Esophagus squamous epithelium (tissue), 5 donors: ENCODE measurements at places on chromosomes 12 and 14.

- DNase-seq, result no peak
Measured at GRCh38 chr12:125852116-125852515, 786.9 kb downstream of the AACS start.

DNA sequence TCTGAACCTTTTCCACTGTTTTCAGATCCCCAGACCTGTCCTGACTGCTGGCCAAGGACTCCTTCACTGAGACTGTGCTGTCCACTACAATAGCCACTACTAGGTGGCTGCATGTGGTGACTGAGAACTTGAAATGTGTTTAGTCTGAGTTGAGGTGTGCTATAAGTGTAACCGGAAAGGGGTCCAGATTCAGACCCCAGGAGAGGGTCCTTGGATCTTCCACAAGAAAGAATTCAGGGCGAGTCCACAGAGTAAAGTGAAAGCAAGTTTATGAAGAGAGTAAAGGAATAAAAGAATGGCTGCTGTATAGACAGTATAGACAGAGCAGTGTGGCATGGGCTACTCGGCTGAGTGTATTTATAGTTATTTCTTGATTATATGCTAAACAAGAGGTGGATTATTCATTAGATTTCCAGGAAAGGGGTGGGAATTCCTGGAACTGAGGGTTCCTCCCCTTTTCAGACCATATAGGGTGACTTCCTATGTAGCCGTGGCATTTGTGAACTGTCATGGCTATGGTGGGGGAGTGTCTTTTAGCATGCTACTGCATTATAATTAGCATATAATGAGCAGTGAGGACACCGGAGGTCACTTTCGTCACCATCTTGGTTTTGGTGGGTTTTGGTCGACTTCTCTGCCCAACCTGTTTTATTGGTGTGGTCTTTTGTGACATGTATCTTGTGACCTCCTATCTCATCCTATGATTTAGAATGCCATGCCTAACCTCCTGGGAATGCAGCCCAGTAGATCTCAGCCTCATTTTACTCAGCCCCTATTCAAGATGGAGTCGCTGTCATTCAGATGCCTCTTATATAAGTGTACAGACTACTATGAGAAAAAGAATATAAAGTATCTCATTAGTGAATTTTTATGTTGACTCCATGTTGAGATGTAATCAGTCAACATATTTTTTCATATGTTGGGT, 70.0 kb upstream of the SRSF5 start:
- DNase-seq, result no peak

DNA sequence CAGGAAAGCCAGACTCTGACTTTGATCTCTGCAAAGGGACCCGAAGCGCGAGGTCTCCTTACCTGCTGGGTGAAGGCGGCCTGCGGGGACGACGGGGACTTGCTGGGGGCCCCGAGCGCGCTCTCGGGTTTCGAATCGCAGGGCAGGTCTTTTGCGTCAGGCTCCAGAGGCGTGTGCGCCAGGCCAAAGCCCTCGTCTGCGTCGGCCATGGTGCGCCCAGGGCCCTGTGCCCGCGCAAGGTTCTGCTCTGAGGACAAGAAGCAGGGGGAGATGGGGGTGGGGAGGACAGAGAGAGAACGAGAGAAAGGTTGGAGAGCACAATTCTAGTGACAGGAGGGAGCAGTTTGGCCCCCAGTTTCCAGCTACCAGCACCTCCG, 2.3 kb downstream of the TBX5 start:
- DNase-seq, result no peak

- DNase-seq, result no peak
Measured at GRCh38 chr12:32504591-32504990, 105.2 kb downstream of the FGD4 start.

GRCh38 chr14:49512571-49512970, 73.6 kb downstream of the RPS29 start:
- no peak for DNase-seq

- DNase-seq, result no peak
Measured at GRCh38 chr12:49971141-49971540, 1.6 kb upstream of the AQP6 start.

GRCh38 chr14:37054144-37054543, 118.3 kb downstream of the SLC25A21 start:
- no peak for DNase-seq

DNA sequence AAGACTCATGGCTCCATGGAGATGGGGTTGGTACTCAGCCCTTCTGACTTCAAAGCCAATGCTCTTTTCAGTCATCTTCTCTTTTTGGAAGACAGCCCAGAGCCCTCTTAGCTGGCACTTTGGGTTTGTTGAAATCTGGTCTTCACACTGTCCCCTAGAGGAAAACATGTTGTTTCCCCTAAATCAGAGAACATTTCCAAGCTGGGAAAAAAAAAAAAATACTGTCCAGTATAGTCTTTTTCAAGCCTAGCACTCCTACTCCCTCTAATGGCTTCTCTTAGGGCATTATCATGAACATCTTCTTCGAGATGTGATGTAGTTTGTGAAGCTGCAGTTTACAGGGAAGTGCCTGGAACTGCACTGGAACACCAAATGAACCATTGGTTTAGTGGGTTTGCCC, 3.0 kb upstream of the ZC3H14 start:
- DNase-seq, result no peak

DNA sequence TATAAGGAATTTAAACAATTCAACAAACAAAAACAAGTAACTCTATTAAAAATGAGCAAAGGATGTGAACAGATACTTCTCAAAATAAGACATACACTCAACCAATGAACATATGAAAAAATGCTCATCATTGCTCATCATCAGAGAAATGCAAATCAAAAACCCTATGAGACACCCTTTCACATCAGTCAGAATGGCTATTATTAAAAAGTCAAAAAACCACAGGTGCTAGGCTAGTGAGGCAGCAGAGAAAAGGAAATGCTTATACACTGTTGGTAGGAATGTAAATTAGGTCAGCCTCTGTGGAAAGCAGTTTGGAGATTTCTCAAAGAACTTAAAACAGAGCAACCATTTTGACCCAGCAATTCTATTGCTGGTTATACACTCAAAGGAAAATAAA, 52.0 kb downstream of the NAV3 start:
- DNase-seq, result no peak

- no peak for DNase-seq
Measured at GRCh38 chr12:19131025-19131444, 1.5 kb downstream of the PLEKHA5 start.

- no peak for DNase-seq
Measured at GRCh38 chr12:10409392-10409791, at the start of gene KLRC4. Gene KLRC4 (minus strand): TSS chr12:10409757. CDS start chr12:10409575, 182 bp downstream.

- DNase-seq, result no peak
Measured at GRCh38 chr12:57952766-57953165, 11.4 kb downstream of the ATP23 start.

- no peak for DNase-seq
Measured at GRCh38 chr12:122031342-122032216, 9.9 kb downstream of the BCL7A start.

GRCh38 chr12:21941506-21942376, 515 bp upstream of the ABCC9 start:
- DNase-seq, result no peak

DNA sequence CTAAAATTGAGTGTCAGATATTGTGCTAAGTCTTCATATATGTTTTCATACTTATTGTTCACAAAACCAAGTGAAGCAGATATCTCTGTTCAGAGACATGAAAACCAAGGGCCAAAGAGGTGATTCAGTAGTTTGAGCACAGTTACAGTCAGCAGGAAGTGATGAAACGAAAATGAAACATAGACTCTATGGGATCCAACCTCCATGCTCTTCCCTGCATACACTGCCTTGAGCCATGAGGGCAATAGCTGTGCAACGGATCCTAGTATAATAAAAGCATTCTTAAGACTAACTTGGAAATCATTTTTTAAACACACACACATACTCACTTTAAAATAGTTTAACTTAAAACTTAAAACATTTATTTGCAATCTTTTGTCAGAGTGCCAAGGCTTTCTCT, 27.9 kb downstream of the ESR2 start:
- no peak for DNase-seq

GRCh38 chr14:103016594-103016993, 40.8 kb downstream of the CDC42BPB start:
- DNase-seq, result no peak

- no peak for DNase-seq
Measured at GRCh38 chr14:55301437-55302121, 30.4 kb downstream of the FBXO34 start.

- no peak for DNase-seq
Measured at GRCh38 chr12:102833687-102834441, 83.2 kb downstream of the PAH start.

DNA sequence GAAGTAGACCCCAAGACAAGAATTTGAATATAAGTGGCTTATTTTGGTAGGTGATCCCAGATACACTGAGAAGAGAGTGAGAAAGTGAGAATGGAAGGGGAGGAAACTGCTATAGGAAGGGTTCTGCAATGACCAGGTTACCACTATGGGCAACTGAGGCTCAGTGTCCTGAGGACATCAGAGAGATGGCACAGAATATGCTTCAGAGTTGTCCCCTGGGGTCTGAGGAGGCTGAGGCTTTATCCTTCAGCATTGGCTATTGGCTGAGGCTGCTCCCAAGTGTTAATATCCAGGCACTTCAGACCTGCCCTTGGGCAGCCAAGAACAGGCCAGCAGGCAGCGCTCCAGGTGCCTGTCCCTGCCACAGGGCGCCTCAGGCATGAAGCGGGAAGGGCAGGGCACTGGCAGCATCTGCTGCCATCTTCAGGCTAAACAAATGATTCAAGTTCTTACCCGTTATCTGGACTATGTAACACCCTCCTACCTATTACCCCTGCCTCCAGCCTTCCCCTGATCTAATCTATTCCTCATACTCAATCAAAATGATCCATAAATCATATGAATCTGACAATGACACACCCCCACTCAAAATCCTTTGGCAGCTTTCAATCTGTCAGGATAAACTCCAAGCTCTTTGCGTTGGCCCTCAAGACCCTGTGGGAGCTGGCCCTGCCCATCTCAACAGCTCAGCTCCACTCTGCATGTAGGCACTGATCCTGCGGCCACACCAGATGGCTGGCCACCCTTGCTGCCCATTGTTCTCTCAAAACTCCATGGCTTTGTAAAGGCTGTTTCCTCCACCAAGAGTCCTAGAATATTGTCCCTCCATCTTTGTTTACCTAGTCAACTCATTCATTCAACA, 42.4 kb downstream of the CKAP4 start:
- DNase-seq, result no peak
